ENCODE measurements at places on chromosomes 12 and 14. TPM values are rescaled to one million over a fixed set of nuclear protein-coding genes. Genes with fewer than 3 reads are reported as not detected.

Gene CELA1
- total RNA-seq, result not detected

DNA sequence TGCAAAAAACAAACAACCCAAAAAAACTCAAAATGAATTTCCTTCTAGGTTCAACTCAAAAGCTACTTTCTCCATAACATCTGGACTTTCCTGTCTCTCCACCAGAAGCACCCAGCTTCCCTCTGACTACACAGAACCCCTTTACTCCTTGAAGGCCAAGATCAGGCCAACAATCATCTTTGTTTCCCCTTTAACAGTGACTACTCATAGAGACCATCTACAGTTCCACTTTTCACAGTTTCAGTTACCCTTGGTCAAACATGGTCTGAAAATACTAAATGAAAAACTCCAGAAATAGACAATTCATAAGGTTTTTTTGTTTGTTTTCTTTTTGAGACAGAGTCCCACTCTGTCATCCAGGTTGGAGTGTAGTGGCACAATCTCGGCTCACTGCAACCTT is 11.8 kb downstream of the GCH1 start:
- H3K4me1 ChIP-seq, result no peaks in the 10 kb centered on the region
- H3K27me3 ChIP-seq, result no peaks in the 10 kb centered on the region
- H3K36me3 ChIP-seq, result no peaks in the 10 kb centered on the region
- no peak for DNase-seq
- H3K27ac ChIP-seq, result no peak overlapping the region

GRCh38 chr12:49388682-49389386 is 21.6 kb downstream of the SPATS2 start:
- H3K27ac ChIP-seq, result no peak overlapping the region
- H3K4me1 ChIP-seq, result no peaks in the 10 kb centered on the region
- DNase-seq, result peak; percentile 51
- H3K27me3 ChIP-seq, result no peaks in the 10 kb centered on the region

DNA sequence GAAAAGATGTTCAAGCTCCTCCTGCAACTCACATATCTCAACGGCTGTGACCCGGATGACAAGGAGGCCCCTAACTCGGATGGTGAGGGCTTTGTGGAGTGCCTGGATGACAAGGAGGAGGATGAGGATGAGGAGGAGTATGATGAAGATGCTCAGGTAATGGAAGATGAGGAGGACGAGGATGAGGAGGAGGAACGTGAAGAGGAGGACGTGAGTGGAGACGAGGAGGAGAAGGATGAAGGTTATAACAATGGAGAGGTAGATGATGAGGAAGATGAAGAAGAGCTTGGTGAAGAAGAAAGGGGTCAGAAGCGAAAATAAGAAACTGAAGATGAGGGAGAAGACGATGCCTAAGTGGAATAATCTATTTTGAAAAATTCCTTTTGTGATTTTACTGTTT is 702 bp downstream of the ANP32D start:
- H3K27me3 ChIP-seq, result no peaks in the 10 kb centered on the region
- no peaks in the 10 kb centered on the region for H3K36me3 ChIP-seq
- no peak overlapping the region for H3K4me3 ChIP-seq
- no peak for DNase-seq
- H3K4me1 ChIP-seq, result no peaks in the 10 kb centered on the region

GRCh38 chr12:95168746-95169145 is 48.5 kb downstream of the FGD6 start:
- H3K4me3 ChIP-seq, result no peak overlapping the region
- no peak overlapping the region for H3K27ac ChIP-seq
- H3K36me3 ChIP-seq, result no peaks in the 10 kb centered on the region
- no peaks in the 10 kb centered on the region for H3K27me3 ChIP-seq
